ENCODE measurements at places on chromosomes 7 and 10.

GRCh38 chr7:16836481-16836880 lies 31.7 kb upstream of the AGR2 start:
- no peak for DNase-seq

- no peak for DNase-seq
Measured at GRCh38 chr7:109986701-109987100, 1104.2 kb upstream of the LRRN3 start.

- no peak for DNase-seq
Measured at GRCh38 chr7:55365205-55365674, at the start of gene LANCL2. Gene LANCL2, plus strand, starts transcription at chr7:55365337. Its CDS starts 689 bp downstream, at chr7:55366026.

GRCh38 chr10:72720814-72721660 lies 29.1 kb downstream of the MCU start:
- DNase-seq = no peak

DNA sequence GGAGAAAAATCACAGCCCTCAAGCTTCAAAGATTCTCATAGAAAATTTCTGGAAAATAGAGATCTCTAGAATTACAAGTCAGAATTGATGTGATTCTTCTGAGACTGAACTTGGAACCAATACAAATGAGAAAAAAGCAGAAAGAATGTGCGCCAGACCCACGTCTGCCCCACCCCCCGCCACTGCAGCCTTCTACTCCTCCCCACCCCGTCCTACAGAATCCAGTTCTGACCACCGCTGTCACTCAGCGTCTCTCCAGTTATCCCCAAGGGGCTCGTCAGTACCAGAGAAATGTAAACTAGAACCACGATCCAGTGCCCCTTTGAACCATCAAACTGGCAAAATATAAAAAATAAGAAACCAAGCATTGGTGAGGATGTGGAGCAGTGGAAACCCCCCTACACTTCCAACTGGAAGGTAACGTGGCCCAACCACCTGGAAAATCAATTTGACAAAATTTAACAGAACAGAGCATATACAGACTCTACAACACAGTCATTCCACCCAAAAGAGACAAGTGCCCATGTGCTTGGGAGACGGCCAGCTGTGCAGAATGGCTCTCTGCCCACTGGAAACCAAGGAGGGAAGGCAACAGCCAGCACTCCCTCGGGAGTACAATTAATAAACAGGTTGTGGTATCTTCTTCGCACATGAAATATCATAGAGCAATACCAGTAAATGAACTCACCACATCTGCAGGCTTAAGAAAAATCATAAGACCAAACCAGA lies 397.9 kb downstream of the TNS3 start:
- no peak for DNase-seq

DNA sequence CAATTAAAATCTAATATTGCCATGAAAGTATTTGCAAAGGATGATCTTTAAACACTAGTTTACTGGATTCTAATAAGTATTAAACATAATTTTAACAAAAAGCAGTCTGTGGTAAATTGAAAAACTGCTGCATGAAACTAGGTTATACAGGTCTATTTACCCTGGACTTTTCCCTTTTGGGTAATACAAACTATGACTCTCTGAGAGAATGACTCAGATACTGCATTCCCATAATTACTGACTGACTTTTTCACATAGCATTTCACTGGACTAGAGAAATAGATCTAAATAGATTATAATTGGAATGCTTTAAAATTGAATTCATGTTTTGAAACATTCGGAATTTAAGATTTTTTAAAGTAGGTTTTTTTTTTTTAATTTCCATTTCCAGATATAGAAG lies 395.7 kb downstream of the THSD7A start:
- no peak for DNase-seq

DNA sequence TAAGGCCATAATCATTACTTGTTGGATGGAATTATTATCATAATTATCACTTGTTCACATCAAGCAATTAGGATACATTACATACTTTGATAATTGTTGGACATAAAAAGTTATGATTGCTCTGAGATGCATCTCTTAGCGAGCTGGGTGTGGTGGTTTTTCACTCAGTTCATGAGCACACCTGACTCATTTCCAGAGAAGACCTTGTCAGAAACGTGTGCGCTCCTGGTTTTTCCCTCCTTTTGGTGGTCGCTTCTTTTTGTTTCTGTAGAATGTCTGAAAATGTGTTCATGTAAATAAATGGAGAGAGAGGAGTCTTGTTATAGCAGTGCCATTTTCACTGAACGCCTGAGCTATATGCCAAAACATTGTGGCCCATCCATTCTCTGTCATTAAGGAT lies 141.3 kb downstream of the PAXIP1 start:
- no peak for DNase-seq

DNA sequence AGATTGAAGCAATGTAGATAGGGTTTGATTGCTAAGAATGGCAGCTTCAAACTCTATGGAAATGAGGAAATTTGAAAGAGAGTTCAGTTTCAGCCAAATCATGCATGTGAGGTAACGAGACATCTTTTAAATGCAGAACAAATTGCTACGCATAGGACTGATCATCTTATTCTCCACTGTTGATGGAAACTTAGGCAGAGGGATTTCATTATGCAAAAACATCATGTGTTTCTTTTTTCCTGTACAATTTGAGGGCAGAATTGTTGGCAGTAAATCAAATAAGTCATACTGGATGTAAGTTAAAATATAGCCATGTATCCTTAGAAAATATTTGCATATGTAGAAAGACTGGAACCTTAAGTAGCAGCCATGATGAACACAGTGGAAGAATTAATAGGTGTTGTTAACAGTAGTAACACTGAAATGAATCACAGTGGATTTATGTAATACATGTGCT lies 327.4 kb downstream of the CDK14 start:
- DNase-seq = no peak

- no peak for DNase-seq
Measured at GRCh38 chr7:36970551-36971514, 246.5 kb upstream of the AOAH start.

DNA sequence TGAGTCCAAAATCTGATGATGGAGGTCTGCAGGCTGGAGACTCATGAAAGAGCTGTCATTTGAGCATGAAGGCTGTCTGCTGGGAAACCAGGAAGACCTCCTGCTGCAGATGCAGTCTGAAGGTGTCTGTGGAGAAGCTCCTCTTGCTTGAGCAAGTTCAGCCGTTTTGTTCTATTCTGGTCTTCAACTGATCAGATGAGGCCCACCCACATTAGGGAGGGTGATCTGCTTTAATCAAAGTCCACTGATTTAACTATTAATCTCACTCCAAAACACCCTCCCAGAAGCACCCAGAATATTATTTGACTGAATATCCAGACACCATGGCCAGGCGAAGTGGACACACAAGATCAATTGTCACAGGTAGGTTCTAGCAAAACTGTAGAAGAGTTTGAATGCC lies 116.5 kb downstream of the GATA3 start:
- no peak for DNase-seq

DNA sequence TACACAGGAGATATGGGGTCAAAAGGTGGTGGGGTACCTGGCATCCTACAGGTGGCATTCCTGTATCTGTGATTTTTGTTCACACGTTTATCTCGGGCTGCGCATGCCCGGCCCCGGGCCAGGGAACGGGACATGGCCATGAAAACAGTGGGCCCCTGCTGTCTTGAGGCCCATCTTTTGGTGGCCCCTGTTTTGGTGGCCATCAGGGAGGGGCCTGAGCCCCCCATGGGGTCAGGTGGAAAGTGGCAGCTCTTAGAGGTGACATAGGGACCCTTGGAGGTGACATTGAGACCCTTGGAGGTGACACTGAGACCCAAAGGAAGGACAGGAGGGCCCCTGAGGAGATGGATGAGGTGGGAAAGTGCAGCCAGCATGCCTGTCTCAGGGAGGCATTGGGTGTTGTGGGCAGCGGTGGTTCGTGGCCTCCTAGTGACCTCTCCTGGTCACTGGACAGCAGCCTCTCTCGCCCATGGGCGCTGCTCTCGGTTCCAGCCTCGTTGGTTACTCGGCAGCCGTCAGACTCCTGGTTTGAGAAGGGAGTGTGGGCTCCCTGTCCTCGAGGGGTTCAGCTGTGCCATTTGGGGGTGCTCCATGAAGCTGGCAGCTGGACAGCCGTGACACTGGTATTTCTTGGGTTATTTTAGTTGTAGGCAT lies 39.9 kb downstream of the INPP5A start:
- no peak for DNase-seq

- no peak for DNase-seq
Measured at GRCh38 chr10:52853704-52854103, 81.1 kb upstream of the MBL2 start.

GRCh38 chr10:71748671-71749191 lies 24.6 kb downstream of the VSIR start:
- peak; percentile 77 for DNase-seq

DNA sequence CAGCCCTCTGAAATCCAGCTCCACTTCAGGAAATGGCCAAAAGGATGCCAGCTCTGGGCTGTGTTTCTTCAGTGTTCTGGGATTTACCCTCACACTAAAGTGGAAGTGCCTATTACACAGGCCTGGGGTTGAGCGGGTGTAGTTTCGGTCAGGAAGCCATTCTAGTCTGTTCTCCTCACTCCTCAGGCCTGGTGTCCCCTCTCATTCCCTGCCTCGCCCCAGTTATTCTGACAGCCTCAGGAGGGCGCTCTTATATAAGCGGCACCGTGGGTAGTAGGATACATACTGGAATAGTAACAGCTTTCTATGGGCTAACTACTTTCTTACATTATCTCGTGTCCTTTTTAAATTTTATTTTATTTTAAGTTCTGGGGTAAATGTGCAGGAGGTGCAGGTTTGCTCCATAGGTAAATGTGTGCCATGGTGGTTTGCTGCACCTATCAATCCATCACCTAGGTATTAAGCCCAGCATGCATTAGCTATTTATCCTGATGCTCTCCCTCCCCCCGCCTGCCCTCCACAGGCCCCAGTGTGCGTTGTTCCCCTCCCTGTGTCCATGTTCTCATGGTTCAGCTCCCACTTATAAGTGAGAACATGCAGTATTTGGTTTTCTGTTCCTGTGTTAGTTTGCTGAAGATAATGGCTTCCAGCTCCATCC lies 12.2 kb upstream of the LGI1 start:
- no peak for DNase-seq

- DNase-seq = no peak
Measured at GRCh38 chr7:44224974-44225565, 24.3 kb downstream of the YKT6 start.

GRCh38 chr7:55513868-55514267 lies 58.4 kb downstream of the VOPP1 start:
- DNase-seq = no peak

GRCh38 chr10:70270952-70271351 lies 12.9 kb downstream of the NPFFR1 start:
- no peak for DNase-seq

GRCh38 chr7:151075978-151076426 lies 4.6 kb downstream of the FASTK start:
- no peak for DNase-seq

GRCh38 chr7:84324136-84324630 lies 129.6 kb upstream of the SEMA3A start:
- DNase-seq = no peak

GRCh38 chr7:113548561-113548960 lies 370.2 kb downstream of the PPP1R3A start:
- DNase-seq = no peak

- DNase-seq = no peak
Measured at GRCh38 chr10:47233631-47234030, 66.4 kb upstream of the GDF10 start.

DNA sequence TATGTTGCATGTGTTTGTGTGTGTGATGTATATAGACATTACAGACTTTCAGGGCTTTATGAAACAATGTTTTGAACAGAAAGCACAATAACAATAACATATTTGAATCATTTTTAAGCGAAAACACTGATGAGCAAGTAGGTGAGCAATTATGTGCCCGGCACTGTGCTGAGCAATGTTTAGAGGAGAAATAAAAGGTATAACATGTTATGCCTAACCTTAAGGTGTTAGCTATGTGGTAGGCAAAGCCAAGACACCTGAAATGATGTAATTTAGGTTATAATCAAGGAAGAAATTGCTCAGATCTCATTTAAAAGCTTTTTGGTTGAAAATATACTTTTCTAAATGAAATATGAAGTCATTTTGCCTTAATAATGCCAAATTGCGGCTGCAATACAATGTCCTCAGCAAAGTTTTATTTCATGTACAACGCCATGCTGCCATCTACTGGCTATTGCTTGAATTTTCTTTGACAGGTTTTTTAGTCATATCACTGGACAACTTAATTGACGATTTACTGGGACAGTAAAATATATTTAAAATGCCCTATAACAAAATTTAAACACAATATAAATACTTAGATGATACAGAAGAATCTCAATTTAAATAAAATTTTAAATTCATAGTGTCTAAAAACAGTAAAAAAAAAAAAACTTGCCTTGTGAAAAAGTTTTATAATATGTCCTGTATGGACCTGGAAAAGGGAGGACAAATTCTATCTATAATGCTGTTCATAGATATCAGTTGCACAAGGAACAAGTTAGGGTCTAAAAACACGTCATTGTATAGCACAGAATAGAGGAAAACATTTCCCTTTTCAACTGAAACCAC lies 131.1 kb upstream of the CDK1 start:
- DNase-seq = peak; percentile 51

DNA sequence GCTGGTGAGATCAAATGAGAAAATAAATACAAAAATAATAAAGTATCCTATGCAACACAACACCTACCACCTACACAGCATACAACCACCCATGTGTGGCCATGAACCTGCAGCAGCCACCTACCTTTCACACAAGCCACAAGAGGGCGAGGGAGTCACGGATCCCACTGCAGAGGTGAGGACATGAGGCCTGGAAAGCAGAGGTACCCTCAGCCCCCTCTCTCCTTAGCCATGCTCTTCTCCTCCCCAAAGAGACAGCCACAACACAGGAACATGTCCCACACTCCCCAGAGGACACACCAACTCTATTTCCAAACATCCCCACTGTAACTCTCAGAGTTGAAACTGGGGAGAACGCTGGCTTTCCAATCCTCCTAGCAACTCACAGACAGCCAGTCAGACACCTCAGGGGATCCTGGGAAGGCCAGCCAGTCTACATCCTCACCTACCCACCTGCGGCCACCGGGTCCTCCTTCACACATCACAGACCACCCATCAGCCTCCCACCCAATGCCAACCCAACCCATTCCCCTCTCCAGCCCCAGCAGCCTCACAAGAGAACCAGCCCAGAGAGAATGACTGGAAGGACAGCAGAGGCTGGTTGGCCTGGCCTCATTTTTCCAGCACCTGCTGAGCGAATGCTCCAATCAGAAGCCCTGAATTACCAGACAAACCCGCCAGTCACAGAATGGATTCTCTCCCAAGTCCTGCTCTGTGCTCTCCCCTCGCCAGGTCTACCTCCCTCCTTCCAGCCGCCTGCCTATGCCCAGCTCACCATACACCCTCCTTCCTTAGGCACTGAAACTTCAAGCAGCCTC lies 18.4 kb downstream of the DLG5 start:
- DNase-seq = no peak

GRCh38 chr7:28598586-28598985 lies 186.3 kb downstream of the CREB5 start:
- no peak for DNase-seq

- DNase-seq = no peak
Measured at GRCh38 chr7:148108381-148108780, 482.2 kb upstream of the C7orf33 start.

- DNase-seq = no peak
Measured at GRCh38 chr7:2493205-2494164, 17.3 kb upstream of the GRIFIN start.

All from hematopoietic multipotent progenitor cell treated with erythropoietin and hydrocortisone succinate and interleukin-3 and kit ligand, for 17 days (in vitro differentiated cells).